Urinary bladder (tissue), 4 donors: ENCODE measurements at places on chromosomes 13 and 19. TPM values are rescaled to one million over a fixed set of nuclear protein-coding genes. Genes with fewer than 3 reads are reported as not detected.

Gene ZNF730
- polyA plus RNA-seq, result 0.09 TPM

Gene LRRC25
- polyA plus RNA-seq, result 7.0 TPM

GRCh38 chr19:44570984-44571684 lies 41.7 kb upstream of the CEACAM20 start:
- DNase-seq, result peak; percentile 36

- no peak for DNase-seq
These were observed 626 bp upstream of the BCL3 start for GRCh38 chr19:44747739-44748425.

GRCh38 chr13:75481176-75482069 lies 546 bp downstream of the TBC1D4 start:
- DNase-seq, result no peak

- no peak for DNase-seq
These were observed 25.0 kb downstream of the ITM2B start for GRCh38 chr13:48258002-48258401.

DNA sequence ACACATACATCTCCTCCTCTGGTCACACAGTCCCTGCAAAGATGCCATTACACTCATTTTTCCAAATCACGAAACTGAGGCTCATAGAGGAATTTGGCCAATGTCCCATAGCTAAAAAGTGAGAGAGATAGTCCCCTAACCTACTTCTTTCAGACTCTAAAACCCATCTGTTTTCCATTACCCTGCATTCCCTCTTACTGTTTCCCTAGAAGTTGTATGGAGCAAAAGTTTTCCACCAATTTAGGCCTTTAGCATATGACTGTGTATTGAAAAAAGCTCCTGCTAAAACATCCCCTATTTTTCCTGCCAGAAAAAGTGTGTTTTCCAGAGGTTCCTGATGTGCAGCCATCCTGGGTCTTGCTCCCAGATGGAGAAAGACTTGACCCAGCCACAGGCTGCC lies 16.3 kb downstream of the SERP2 start:
- no peak for DNase-seq
